ENCODE measurements at places on chromosomes 3 and 15.
A peak's percentile ranks its signal among the peaks of the same experiment; 100 is the strongest.

DNA sequence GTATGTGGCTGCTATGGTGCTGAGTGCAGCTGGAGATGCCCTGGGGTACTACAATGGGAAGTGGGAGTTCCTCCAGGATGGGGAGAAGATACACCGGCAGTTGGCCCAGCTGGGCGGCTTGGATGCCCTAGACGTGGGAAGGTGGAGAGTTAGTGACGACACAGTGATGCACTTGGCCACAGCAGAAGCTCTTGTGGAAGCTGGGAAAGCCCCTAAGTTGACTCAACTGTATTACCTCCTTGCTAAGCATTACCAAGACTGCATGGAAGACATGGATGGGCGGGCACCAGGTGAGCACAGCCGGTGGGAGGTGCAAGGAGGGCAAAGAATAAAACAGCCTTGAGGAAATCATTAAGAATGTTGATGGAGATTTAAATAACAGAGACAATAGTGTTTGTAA, 2.9 kb downstream of the ADPRH start:
- DNase-seq: no peak

GRCh38 chr3:43126536-43126935, 20.7 kb upstream of the POMGNT2 start:
- no peak for DNase-seq

- DNase-seq: no peak
Measured at GRCh38 chr3:151445273-151446001, 15.4 kb downstream of the IGSF10 start.

DNA sequence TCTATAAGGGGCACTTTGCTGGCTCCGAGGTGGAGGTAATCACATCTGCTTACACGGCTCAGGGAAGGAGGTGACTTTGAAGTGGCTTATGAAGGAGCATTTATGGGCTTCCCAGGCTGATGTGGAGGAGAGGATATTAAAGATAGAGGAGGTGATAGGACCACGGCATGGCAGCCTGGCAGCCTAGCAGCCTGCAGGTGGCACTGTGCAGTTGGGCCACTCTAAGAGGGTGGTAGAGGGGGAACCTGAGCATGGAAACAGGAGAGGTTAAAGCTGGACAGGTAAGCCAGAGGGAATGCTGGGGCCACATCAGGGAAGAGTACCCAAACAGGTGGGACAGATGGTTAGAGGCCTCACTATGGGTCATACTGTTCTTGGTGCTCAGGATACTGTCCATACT, 375.0 kb downstream of the WDR72 start:
- DNase-seq: no peak

GRCh38 chr15:84666373-84666772, 8.4 kb upstream of the NMB start:
- DNase-seq: no peak

DNA sequence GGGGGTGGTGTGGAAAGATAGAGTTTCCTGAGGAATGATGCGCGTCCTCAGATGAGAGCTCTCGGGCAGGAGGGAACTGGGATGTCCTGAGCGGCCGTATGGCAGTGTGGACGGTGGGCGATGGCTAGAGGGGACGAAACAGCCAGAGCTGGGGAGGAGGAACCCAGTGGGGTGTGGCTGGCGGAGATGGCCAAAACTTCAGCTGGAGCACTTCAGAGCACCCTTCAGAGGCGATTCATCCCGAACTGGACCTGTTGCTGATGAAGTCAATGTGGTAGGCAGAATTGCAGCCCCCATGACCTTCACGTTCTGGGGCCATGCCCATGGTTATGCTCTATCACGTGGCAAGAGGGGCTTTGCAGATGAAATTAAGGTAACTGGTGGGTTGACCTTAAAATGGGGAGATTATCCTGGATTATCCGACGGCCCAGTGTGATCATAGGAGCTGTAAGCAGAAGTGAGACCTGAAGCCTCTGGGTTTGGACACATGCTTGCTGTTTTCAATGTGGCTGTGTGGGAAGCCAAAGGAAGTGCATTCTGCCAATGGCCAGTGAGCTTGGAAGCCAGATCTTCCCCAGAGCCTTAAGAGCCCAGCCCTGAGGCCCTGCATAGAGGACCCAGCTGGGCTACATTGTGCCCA, 52.3 kb downstream of the ATP1B3 start:
- DNase-seq: no peak

- no peak for DNase-seq
Measured at GRCh38 chr15:78047761-78048627, 29.5 kb downstream of the TBC1D2B start.

- no peak for DNase-seq
Measured at GRCh38 chr3:171845481-171846284, 2.5 kb downstream of the TMEM212 start.

GRCh38 chr3:48661501-48662144, 1.1 kb downstream of the CELSR3 start:
- no peak for DNase-seq

DNA sequence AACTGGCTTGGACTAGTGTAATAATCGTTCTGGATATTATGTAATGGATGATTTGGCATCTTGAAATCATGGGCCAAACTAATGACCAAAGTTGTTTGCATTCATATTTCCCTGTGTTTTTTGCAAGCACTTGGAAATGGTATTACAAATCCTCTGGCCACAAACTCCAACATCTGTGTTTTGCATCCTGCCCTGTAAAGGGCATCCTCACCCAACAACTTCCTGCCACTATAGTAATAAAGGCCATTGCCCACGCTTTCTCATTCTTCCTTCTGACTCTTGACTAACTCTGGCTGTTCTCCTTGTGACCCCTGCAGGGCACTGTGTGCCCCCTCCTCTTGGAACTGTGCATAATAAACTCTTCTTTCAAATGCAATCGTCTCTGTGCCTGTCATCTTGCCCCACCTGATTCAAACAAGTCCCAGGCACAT, 25.4 kb upstream of the PSMD6 start:
- DNase-seq: no peak

DNA sequence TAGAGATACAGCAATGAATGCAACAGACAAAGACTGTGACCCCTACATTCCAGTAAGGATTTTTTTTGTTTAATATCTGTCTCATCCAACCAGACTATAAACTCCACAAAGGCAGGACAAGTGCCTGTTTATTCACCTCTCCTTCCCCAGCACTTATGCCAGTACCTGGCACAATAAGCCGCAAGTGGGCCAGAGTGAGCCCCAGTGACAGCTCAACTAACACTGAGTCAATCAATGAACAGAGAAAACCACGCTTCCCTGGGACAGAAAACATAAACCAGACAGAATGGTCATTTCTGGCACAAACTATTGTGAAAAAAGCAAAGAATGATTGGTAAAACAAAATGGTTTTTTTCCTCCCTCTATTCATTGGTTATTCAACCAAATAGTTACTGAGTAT, 52.2 kb downstream of the RYK start:
- no peak for DNase-seq

DNA sequence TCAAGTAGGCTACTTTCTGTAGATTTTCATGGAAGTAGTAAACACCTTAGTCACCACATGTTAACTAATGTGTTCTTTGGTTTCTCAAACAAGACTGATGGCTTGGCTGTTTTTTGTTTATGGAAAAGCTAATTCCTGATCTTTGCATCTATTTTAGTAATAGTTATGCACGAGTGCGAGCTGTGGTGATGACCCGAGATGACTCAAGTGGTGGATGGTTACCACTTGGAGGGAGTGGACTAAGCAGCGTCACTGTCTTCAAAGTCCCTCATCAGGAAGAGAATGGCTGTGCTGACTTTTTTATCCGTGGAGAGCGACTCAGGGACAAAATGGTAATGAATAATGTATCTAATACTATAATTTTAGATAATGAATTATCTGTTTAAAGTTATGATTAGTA, 46.6 kb downstream of the SPRED1 start:
- DNase-seq: no peak

- DNase-seq: no peak
Measured at GRCh38 chr15:44720460-44721176, 9.3 kb downstream of the B2M start.

GRCh38 chr15:47398594-47398993, 318.7 kb upstream of the SEMA6D start:
- no peak for DNase-seq

DNA sequence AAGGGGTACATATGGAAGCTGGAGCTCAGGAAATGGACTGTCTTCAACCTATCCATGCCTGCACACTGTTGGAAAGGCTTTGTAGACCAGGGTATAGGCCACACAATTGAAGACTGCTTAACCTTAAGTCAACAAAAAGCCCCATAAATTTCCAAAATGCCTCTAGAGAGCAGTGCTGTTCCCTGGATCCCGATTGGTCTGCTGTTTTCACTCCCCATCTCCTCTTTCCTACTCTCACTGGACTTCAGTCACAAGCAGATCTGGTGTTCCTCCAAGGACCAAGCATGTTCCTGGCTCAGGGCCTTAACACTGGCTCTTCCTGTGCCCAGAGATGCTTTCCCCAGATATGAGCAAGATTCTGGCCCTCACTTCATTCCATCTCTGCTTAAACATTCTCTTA, 22.8 kb upstream of the LRRC34 start:
- DNase-seq: no peak

DNA sequence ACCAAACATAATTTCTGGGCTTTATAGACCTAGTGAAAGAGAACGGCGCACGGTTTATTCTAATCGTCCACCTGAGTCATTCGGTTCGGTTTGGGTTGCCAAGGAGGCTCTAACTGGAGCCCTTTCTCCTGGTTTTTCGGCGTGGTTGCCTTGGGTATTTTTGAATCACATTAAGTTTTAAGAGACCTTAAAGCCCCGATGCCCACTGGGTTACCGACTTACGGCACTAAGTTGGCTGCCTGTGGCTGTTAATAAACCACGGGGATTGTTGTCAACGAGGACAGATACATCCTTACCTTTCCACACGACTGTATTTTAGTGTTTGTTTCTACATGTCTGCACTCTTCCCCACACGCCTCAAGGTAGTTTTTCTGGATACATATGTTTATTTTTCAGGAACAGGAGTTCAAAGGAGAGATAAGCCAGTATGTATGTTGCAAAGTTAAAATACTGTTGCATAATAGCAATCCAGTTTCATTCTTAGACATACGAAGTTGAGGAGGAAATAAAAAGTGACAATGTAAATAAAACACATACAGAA, 1.2 kb upstream of the ANP32A start:
- DNase-seq: no peak

DNA sequence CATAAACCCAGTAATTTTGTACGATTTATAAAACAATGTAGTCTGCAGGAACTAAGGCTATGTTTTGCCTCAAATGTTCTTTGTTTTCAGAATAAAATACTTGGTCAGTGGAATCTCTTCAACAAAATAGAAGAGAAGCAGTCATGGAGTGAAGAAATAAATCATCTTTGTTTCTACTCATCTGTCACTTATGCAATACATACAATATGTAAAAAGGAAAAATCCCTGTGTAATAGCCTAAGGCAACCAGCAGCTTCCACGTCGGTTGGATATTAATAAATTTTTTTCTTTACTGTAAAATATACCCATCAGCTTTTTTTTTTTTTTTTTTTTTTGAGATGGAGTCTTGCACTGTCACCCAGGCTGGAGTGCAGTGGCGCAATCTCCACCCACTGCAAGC, 5.2 kb upstream of the WDR5B start:
- no peak for DNase-seq

DNA sequence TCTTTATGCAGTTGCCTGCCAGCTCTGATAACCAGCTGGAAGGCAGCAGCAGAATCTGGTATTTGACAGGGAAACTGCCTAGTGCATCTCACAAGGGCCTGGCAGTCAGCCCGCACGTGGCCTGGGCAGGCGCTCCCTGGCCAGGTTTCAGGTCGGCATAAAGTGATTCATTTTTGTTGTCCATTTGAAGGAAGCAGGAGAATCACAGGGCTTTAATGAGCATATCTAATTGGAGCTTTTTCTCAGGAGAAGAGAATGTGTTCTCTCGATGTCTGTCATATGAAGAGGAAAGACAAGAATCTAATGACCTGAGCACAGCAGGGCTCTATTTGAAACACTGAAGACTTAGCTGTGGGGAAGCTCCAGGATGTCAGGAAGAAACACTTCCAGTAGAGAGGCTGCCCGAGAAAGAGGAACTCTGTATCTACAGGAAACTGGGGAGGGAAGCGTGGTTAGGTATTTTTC, 98.8 kb upstream of the MB21D2 start:
- peak; percentile 46 for DNase-seq
